ENCODE measurements at places on chromosomes 7 and 10. TPM values are rescaled to one million over a fixed set of nuclear protein-coding genes. Genes with fewer than 3 reads are reported as not detected.

GRCh38 chr10:62079885-62080559 is 178.5 kb downstream of the ARID5B start:
- DNase-seq = no peak

The FAM25A gene
- not detected for polyA plus RNA-seq

DNA sequence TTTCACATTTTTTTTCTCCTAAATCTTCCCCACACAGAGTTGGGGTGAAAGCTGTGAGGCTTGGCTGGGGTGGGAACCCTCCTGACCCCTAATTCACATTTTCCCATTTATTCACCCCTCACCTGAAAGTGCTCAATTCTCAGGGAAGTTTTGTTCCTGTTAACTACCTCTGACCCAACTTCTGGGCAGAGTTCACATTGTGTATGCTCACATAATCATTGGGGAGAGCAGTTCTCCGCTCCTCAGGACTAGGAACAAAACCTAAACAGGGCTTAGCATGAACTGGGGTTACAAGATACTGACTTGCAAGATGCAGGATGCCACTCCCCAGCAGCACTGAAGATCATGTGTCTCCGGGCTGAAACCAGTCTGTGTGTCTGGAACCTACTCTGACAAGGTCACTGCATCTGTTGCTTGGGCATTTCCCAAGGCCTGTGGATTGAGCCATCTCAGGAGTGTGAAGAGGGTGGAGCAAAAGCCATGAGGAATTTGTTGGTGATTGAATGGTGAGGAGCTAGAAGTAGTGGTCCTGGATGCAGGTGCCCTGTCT is 258.1 kb upstream of the IGFBP3 start:
- DNase-seq = no peak

GRCh38 chr10:13087986-13088618 is 11.9 kb upstream of the OPTN start:
- DNase-seq = no peak

GRCh38 chr7:102251531-102252365 is 34.9 kb upstream of the SH2B2 start:
- DNase-seq = no peak

Data from left renal pelvis (tissue), 4 donors.